ENCODE measurements at places on chromosomes 5 and 9. TPM values are rescaled to one million over a fixed set of nuclear protein-coding genes. Genes with fewer than 3 reads are reported as not detected.

Gene TRIM14
- total RNA-seq, result 11.3 TPM

Gene AGXT2
- not detected for total RNA-seq

Gene TMCO6
- 18.9 TPM for total RNA-seq

Gene MSX2
- 1.1 TPM for total RNA-seq

Gene ANKRA2
- total RNA-seq, result 19.0 TPM

Gene PURA
- total RNA-seq, result 6.1 TPM

Gene FOXD4L3
- not detected for total RNA-seq

Gene RNF183
- total RNA-seq, result 0.80 TPM

Gene TMC1
- 0.15 TPM for total RNA-seq

Gene NIPAL4
- 1.1 TPM for total RNA-seq

Gene PLAC8L1
- total RNA-seq, result not detected

Gene IPPK
- total RNA-seq, result 25.5 TPM

Gene IFNA7
- total RNA-seq, result not detected

Gene BNIP1
- 32.0 TPM for total RNA-seq

Gene PCDHGA3
- 1.0 TPM for total RNA-seq

Gene FBP1
- total RNA-seq, result 2.3 TPM

Gene EDIL3
- total RNA-seq, result 6.9 TPM

Gene BTNL3
- total RNA-seq, result not detected

Gene STING1
- 12.4 TPM for total RNA-seq

Gene PLEKHG4B
- 0.15 TPM for total RNA-seq

Gene CD72
- total RNA-seq, result 0.60 TPM

Gene NUTM2F
- total RNA-seq, result not detected

Gene GPRIN1
- 15.3 TPM for total RNA-seq

Gene PTGS1
- total RNA-seq, result 2.4 TPM

Gene NDFIP1
- total RNA-seq, result 126 TPM

Gene PALM2AKAP2
- 20.4 TPM for total RNA-seq

Measured in renal cortical epithelial cell (primary cell).